ENCODE measurements at places on chromosomes 7 and 10.

DNA sequence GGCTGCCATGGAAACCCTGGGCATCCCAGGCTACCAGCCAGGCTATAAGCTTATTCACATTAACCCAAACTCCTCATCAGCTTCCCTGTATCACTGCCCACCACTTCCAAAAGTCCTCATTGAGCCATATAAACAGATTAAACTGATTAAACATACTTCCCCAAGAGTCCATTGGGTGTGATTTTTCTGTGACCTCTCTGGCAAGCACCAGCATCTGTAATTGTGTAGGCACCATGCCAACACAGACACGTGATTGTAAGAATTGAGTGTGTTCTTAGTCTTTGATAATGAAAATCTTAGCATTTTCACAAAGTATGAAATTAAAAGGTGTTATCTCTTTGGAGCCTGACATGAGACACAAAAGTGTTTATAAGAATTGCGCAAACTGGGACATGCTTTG is 679.3 kb downstream of the TYW1 start:
- no peak for DNase-seq

- no peak for DNase-seq
These were observed 5.5 kb downstream of the MYOZ1 start for GRCh38 chr10:73635781-73636180.

- no peak for DNase-seq
These were observed 1.1 kb downstream of the PLXDC2 start for GRCh38 chr10:19817231-19817933.

DNA sequence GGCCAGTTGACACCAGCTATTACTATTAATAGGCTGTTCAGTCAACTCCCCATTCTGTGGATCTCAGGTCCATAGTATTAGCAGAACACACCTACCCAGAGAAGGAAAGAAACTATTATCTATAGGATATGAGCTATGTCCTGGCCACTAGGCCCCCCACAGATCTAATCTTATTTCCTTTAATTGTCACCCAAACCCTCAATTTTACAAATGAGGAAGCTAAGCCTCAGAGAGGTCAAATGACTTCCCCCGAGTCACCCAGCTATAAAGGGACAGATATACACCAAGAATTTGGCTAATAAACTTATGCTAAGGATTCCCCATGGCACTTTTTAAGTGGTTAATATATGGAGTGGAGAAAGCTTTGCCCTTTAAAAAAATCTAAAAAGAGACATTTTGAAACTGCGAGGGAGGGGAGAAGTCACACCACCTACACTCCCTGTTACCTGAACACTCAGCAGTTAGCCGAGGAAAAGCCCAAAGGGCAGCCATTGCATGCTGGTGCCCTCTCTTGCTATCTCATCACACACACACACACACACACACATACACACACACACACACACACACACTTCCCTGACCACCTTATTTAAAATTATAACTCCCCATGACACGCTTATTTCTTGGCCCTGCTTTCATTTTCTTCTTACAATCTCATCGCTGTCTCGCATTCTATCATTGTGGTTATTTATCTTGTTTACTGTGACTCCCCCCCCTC is 157.0 kb upstream of the ADO start:
- DNase-seq = no peak

- no peak for DNase-seq
These were observed 20.4 kb downstream of the LRMDA start for GRCh38 chr10:75451831-75452230.

DNA sequence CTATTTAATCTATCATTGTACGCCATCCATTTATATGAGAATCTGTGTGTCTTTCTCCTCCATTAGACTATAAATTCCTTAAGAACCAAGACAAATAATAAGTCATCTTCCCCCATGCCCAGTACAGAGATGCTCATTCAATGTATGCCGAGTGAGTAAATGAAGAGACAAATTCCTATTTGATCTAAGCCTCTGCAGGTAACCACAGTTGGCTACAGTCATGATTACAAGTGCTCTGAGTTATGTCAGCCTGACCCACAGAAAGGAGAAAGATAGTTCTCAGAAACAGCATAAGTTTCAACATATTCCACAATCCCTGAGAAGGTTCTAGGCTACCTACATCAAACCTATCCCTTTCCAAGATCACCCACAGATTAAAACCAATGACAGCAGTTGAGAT is 46.1 kb downstream of the MPP7 start:
- no peak for DNase-seq

GRCh38 chr7:131004371-131004770 is 270.4 kb upstream of the KLF14 start:
- DNase-seq = no peak

DNA sequence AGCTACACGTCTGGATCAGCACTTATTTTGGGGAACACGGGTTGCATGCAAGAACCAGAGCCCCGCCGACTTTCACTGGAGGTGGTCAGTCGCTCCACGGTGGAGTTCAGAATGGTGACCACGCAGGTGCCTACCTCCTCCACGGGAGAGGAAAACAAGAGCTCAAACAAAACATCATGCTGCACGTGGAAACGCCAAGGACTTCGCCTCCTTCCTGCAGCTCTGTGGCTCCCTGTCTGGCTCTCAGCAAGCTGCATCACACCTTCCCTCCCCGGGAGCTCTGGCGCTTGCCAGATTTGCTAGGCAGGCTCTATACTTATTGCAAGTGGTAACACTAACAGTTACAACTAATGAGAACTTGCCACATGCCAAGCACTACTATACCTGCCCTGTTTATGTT is 26.0 kb downstream of the GSDME start:
- no peak for DNase-seq

- DNase-seq = no peak
These were observed 64.9 kb downstream of the CELF2 start for GRCh38 chr10:11082526-11082925.

GRCh38 chr7:17041324-17041723 is 159.5 kb upstream of the AGR3 start:
- no peak for DNase-seq

DNA sequence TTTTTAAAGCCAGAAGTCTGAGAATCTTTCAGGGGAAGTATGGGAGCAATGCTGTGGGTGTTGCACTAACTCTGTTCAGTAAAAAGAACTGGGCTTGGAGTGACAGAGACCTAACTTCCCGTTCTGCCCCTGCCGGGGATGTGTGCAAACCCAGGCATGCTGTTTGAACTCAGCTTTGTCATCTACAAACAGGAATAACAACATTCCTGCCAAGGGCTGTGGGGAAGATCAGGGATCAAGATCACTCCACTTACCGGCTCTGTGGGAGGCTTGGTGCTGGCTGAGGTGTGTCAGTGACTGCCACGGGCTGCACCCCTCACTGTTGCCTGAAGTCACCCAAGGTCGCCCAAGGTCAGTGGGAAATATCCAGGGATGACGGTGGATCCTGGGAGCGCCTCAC is 23.1 kb upstream of the DRGX start:
- DNase-seq = no peak

GRCh38 chr10:12769323-12770044 is 232.0 kb downstream of the CCDC3 start:
- DNase-seq = no peak

DNA sequence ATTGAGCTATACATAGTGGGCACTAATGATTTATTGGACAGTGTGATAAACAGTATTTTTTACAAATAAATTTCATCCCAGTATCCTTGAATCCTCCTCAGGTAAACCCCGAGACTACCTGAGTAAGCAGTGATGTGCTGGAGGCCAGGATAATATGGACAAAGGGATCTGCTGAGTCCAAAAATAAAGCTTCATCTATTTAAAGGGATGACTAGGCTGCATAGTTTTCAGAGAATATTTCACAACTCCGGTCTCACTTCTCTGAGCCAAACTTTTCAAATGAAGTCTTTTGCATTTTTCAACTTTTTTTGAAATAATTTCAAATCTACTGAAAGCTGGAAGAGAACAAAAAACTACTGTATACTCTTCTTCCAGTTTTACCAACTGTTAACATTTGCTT is 2.5 kb downstream of the ACTR3B start:
- DNase-seq = no peak

- DNase-seq = no peak
These were observed 4.6 kb downstream of the LANCL2 start for GRCh38 chr7:55369427-55370400.

- DNase-seq = no peak
These were observed 179.2 kb downstream of the EBF3 start for GRCh38 chr10:129784891-129785290.

- peak; percentile 37 for DNase-seq
These were observed 31.7 kb downstream of the PAPOLB start for GRCh38 chr7:4830176-4830575.

DNA sequence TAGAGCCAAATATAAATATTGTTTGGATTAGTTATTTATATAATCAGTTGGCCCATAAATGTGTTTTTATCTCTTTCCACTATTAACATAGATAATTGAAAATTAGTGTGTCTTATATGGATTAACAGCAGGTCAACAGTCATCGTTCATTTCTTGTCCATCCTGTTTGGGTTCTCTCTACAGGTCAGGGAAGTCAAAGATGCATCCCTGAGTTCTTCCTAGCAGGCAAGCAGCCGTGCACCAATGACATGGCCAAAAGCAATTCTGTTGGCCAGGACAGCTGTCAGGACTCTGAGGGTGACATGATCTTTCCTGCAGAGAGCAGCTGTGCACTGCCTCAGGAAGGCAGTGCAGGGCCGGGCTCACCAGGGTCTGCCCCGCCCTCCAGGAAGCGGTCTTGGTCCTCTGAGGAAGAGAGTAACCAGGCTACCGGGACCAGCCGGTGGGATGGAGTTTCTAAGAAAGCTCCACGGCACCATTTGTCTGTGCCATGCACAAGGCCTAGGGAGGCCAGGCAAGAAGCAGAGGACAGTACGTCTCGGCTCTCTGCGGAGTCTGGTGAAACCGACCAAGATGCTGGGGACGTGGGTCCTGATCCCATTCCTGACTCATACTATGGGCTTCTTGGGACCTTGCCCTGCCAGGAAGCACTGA is 15.9 kb downstream of the FBH1 start:
- DNase-seq = no peak

DNA sequence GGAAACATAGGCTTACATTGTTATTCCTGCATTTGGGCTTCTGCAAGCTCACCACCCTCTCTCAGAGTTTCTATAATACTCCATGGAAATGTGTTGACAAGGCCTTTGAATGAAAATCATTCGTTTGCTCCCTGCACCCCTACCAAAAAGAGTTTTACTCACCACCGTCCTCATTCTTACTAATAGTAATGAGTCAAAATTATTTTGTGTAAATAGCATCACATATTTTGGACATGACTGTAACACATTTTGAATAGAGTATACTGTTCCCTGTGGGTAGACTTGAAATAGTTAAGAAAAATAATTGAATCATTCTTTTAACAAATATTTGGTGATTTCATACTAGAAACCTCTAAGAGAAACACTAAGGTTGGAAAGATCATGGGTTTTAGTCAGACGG is 84.6 kb downstream of the AKAP9 start:
- no peak for DNase-seq
